Left lung (tissue), 14 donors: ENCODE measurements at places on chromosomes 2 and 18.

DNA sequence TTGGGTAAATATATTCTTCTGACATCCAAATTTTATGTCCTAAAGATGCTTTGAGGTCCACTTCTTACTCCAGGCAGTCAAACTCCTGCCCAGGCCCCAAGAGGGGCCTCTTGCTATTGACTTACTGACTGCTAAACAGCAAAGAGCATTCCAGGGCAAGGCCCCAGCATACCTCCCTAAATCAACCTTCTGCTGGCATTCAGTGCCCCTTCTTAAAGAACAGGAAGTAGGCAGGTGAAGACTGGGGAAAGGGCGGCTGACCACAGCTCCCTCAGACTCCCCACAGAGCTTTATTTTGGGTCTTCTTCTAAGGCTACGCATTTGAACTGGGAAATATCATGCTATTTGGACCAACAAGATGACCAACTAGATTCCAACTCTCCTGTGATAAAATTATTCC is 68.9 kb downstream of the USP40 start:
- H3K27me3 ChIP-seq = no peaks in the 10 kb centered on the region
- no peak for DNase-seq
- H3K4me1 ChIP-seq = no peaks in the 10 kb centered on the region
- H3K36me3 ChIP-seq = no peaks in the 10 kb centered on the region

DNA sequence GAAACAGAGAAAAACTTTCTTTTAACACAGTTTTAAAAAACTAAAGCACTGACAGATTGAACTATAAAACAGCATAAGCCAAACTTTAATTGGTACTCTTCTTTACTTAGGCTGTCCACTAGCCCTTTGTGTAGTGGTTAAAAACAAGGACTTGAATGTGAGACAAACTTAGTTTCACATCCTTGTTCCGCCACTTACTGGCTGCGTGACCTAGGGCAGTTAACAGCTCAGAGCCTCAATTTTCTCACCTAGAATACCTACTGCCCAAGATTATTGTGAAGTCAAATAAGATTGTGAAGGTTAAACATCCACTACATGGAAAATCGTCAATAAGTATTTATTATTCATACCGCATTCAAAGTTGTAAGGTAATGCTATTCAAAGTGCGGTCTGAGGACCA is 2.0 kb downstream of the WDR35 start:
- no peak for DNase-seq
- no peaks in the 10 kb centered on the region for H3K27me3 ChIP-seq
- no peak overlapping the region for H3K4me3 ChIP-seq
- H3K4me1 ChIP-seq = peaks cover 6% of the 10 kb centered on the region

DNA sequence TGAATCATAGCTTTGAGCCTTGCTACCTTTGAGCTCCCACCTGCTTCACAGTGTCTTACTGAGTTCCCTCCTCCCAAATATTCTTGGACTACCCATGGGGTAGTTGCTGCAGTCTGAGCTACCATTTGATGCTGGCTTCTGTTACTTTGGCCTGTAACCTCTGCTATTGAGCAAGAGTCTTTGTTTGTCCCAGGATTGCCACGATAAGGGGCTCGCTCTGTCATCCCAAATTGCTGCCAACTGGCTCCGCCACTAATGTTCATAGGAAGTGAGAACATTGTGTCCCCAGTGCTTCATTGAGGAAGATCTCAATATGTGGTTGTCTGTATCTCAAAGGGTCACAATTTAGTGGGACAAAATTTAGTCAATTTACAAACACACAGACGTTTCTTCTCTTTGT is 103.8 kb downstream of the TRIM43 start:
- H3K4me3 ChIP-seq = no peak overlapping the region
- DNase-seq = no peak
- H3K27me3 ChIP-seq = no peaks in the 10 kb centered on the region
- no peaks in the 10 kb centered on the region for H3K36me3 ChIP-seq
- H3K27ac ChIP-seq = no peak overlapping the region

DNA sequence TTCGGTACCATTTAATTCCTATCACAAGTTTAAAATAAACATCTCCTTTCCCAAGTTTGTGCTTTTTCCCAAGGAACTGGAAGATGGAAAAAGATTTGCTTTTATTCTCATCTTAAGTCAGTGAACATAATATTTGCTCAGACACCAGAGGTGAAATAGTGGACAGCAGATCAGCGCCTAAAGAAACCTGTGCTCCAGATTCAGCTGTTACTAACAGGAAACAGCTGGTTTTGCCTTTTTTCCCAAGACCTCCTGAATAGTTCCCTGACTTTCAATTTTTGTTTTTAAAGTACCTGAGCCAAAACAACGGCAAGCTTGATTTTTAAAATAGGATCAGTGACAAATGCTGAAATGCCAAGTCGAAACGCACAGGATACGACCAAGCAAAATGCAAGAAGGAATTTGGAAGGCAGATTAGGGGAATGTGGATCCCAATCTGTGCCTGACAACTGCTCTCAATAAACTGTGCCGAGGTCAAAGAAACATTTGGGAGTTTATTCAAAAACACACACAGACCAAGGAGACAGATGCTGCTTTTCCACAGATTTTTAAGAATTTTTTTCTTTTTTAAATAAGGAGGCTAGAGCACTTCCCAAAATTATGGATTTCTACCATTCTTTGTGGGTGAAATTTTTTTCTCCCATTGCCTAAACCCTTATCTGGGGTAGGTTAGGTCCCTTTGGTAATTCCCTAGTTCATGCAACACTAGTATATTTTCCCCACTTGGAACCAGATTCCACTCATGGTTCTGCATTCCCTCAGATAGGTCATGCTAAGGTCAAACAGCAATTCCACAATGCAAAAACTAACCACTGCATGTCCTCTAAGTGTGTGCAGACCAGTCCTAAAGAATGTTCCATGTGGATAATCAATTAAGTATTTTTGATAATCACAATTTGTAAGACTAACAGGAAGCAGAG is 121.5 kb upstream of the PDE1A start:
- no peak overlapping the region for H3K4me3 ChIP-seq
- no peak for DNase-seq
- H3K4me1 ChIP-seq = no peaks in the 10 kb centered on the region
- H3K27me3 ChIP-seq = no peaks in the 10 kb centered on the region
- H3K27ac ChIP-seq = no peak overlapping the region
- no peaks in the 10 kb centered on the region for H3K36me3 ChIP-seq

- H3K4me3 ChIP-seq = no peak overlapping the region
- DNase-seq = no peak
- no peak overlapping the region for H3K27ac ChIP-seq
- no peaks in the 10 kb centered on the region for H3K4me1 ChIP-seq
These were observed 156.7 kb downstream of the EVA1A start for GRCh38 chr2:75403991-75404428.

GRCh38 chr2:40321016-40321623 is 130.8 kb downstream of the SLC8A1 start:
- peak; percentile 19 for DNase-seq
- no peaks in the 10 kb centered on the region for H3K4me1 ChIP-seq
- no peaks in the 10 kb centered on the region for H3K27me3 ChIP-seq
- no peak overlapping the region for H3K27ac ChIP-seq
- H3K36me3 ChIP-seq = no peaks in the 10 kb centered on the region

GRCh38 chr2:74921236-74921736 is 37.2 kb upstream of the POLE4 start:
- no peaks in the 10 kb centered on the region for H3K36me3 ChIP-seq
- H3K4me3 ChIP-seq = no peak overlapping the region
- H3K27ac ChIP-seq = no peak overlapping the region
- DNase-seq = no peak
- H3K27me3 ChIP-seq = peaks cover 18% of the 10 kb centered on the region

GRCh38 chr2:22947741-22948140 is 437.2 kb upstream of the KLHL29 start:
- no peak overlapping the region for H3K27ac ChIP-seq
- no peaks in the 10 kb centered on the region for H3K36me3 ChIP-seq
- no peak overlapping the region for H3K4me3 ChIP-seq
- H3K27me3 ChIP-seq = no peaks in the 10 kb centered on the region

DNA sequence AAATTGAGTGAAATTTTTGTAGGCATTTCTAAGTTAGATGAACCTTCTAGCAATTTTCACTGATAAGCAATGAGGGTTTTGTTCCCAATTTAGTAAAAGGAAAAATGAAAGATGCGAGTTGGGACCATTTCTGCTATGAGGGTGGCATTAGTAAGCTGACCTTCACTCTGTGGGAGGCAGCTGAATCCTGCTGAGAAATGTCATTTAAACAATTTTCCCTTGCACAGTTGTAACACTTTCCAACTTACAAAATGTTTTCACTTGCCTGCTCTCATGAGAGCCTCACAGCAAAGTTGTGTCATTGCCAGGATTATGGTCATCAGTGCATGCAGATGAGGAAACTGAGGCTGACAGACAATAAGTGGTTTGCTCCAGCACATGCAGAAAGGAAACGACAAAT is 527.7 kb downstream of the TNS1 start:
- H3K4me3 ChIP-seq = no peak overlapping the region
- H3K4me1 ChIP-seq = no peaks in the 10 kb centered on the region
- DNase-seq = no peak

DNA sequence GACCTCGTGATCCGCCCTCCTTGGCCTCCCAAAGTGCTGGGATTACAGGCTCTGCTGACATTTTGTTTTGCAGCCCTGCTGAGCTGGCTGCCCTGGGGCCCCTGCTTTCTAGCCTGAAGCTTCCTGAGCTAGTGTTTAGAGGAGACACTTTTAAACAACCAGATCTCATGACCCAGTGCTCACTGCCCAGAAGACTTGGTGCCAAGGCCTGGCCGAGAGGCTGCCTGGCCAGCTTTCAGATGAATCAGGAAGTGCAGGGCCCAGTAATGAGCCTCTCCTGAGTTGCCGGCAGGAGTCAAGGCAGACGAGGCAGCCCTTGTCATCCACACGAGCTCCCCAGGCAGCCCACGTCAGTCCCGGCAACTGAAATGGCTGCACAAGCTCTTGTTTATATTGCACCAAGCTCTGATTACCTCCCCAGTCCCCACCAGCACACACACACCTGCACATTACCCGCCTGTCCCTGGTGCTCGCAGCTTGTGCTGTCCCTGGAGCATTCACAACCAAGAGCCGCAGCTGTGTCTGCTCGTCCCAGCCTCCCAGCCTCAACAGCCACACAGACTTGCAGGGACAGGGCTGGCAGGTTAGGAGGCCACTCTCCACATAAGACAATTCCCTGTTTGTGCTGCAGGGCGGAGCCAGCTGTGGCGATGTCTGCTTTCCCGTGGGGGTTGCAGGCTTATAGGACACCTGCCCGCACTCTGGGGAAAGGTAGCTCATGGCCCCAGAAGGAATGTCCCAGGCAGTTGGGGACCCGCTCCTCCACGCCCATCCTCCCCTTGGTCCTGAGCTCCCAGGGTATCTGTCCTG is 331.2 kb upstream of the MYT1L start:
- no peaks in the 10 kb centered on the region for H3K36me3 ChIP-seq
- no peak for DNase-seq
- no peaks in the 10 kb centered on the region for H3K4me1 ChIP-seq

- no peaks in the 10 kb centered on the region for H3K4me1 ChIP-seq
- H3K4me3 ChIP-seq = no peak overlapping the region
- no peak overlapping the region for H3K27ac ChIP-seq
These were observed 266.1 kb upstream of the SIX2 start for GRCh38 chr2:45275242-45275805.

DNA sequence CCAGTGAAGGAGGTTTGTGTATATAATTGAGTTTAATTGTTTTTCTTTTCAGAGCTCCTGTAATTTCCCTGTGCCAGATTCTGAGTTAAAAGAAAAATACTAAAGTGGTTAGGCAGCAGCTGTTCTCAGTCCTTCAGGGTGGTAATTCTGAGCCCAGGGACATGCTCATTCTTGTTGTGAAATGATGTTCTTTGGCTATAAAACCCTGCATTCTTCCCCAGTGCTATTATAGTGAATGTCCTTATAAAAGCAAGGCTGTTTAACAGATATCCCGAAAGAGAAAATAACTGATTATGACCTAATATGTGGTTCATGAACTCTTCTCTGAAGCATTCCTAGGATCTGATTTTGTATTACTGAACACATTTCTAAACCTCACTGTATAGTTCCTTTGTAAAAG is 34.0 kb downstream of the ADAM23 start:
- H3K36me3 ChIP-seq = no peaks in the 10 kb centered on the region
- no peak overlapping the region for H3K27ac ChIP-seq
- DNase-seq = no peak
- H3K4me1 ChIP-seq = no peaks in the 10 kb centered on the region

GRCh38 chr2:45004562-45005191 is 4.6 kb downstream of the SIX2 start:
- H3K27ac ChIP-seq = no peak overlapping the region
- peak overlapping the region; percentile 7 for H3K4me3 ChIP-seq
- H3K27me3 ChIP-seq = peaks cover 92% of the 10 kb centered on the region
- no peak for DNase-seq
- H3K4me1 ChIP-seq = peaks cover 46% of the 10 kb centered on the region
- H3K36me3 ChIP-seq = no peaks in the 10 kb centered on the region

DNA sequence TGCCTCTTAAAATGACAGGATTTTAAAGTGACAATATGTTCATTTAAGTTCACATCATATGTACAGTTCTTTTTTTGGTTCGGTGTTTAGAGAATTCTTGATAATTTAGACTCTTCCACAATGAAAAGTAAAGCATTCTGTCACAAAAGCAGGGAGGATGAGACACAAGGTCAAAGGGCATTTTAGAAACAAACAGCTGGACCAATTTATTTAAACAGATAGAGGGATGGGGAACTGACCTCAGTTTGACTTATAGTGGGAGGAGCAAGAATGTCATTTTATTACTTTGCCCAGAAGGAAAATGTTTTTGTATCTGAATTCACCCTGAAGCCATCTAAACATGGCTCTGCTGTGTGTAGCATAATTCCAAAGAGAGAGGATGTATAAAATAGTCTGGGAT is 128.5 kb downstream of the MEIS1 start:
- no peaks in the 10 kb centered on the region for H3K36me3 ChIP-seq
- no peaks in the 10 kb centered on the region for H3K27me3 ChIP-seq
- H3K4me1 ChIP-seq = no peaks in the 10 kb centered on the region

DNA sequence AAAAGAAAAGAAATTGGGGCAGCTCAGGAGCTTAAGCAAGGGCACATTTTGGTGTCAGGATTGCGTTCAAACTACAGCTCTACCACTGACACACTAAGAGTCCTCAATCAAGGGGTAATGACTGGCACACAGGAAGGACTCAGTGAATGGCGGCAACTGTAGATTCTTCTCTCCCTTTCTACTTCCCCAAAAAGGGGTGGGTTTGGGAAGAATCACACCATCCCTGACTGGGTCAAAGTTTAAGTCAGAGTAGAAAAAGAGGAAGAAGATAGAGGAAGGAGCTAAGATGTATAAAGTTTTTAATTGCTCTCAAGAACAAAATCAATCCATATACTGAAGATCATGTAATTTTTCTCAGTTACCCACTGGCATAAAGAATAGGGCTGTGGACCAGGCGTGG is 2.6 kb downstream of the NLRC4 start:
- H3K36me3 ChIP-seq = no peaks in the 10 kb centered on the region
- peak overlapping the region; percentile 42 for H3K4me3 ChIP-seq

DNA sequence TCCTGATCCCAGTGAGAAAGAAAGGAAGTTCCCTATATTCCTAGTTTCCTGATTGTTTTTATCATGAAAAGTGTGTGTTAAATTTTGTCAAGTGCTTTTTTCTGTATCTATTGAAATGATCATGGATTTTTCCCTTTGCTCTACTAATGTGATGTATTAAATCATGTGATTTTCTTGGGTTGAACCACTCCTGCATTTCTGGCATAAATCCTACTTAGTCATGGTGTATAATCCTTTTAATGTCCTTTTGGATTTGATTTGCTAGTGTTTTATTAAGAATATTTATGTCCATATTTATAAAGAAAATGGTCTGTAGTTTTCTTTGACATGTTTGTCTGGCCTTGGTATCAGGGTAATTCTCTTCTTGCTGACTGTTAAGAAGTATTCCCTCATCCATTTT is 87.3 kb upstream of the CNGA3 start:
- H3K36me3 ChIP-seq = no peaks in the 10 kb centered on the region
- DNase-seq = no peak
- no peak overlapping the region for H3K4me3 ChIP-seq
- H3K4me1 ChIP-seq = no peaks in the 10 kb centered on the region
